ENCODE measurements at places on chromosomes 3 and 15.

- DNase-seq = no peak
These were observed 141.6 kb downstream of the DNAJB8 start for GRCh38 chr3:128324911-128325592.

DNA sequence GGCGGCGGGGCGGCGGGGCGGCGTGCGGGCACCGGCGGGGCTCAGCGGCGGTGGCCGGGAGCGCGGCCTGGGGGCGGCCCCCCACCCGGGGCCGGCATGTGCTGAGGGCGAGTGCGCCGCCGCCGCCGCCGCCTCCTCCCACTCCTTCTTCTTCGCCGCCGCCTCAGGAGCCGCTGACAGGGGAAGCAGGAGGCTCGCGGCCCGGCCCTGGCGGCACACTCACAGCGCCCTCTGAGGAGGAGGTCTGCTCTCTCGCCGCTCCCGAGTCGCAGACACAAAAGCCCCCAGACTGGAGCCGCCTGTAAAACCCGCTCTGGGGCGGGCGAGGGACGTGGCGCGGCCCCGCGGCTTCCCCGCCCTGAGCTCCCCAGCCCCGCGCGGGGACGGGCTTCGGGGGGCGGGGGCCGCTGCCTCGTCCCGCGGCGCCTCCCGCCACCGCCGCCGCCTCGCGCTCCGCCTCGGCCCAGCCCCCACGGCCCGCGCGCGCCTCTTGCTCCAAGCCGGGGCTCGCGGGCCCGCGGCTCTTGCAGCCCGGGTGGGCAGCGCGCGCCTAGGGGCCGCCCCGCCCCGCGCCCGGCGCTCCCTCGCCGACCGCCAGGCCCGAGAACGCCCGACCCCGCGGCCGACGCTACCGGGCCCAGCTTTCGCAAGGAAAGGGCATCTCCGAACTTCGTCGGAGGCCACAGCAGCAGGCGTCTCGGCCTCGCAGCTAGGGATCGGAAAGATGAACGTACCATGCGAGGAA, at the start of gene PYGO1:
TSS of gene PYGO1 (minus strand) at position 276 of the 745 bp plus-strand sequence. CDS start 462 bp downstream, outside the sequence.
- peak; percentile 54 for DNase-seq

- peak; percentile 6 for DNase-seq
These were observed 693 bp downstream of the CD200 start for GRCh38 chr3:112333381-112334317.

- DNase-seq = no peak
These were observed 22.6 kb downstream of the HAPLN3 start for GRCh38 chr15:88872706-88873105.

- no peak for DNase-seq
These were observed 30.2 kb downstream of the PPP2R3A start for GRCh38 chr3:135995766-135996165.

DNA sequence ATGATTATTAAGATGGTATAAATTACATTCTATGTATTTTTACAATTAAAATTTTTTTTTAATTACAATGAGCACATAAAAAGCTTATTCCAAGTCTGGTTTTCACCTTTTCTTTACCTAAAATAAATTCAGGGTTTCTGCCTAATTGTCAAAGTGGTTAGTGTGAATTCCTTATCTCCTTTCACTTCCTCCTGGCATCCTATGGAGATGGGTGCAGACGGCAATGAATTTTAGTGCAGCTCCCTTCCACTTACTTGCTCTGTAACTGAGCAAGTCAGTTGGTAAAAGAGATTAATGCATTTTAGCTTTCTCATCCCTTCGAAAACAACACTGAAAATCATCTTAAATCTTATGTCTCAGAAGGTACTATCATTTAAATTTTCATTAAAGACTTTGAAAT, 13.1 kb downstream of the HDGFL3 start:
- DNase-seq = no peak

GRCh38 chr3:62249855-62250543, 123.4 kb downstream of the FEZF2 start:
- no peak for DNase-seq

GRCh38 chr15:48682942-48683651, 37.6 kb upstream of the FBN1 start:
- no peak for DNase-seq

- DNase-seq = peak; percentile 27
These were observed 113.5 kb upstream of the LRRN1 start for GRCh38 chr3:3685721-3686120.

DNA sequence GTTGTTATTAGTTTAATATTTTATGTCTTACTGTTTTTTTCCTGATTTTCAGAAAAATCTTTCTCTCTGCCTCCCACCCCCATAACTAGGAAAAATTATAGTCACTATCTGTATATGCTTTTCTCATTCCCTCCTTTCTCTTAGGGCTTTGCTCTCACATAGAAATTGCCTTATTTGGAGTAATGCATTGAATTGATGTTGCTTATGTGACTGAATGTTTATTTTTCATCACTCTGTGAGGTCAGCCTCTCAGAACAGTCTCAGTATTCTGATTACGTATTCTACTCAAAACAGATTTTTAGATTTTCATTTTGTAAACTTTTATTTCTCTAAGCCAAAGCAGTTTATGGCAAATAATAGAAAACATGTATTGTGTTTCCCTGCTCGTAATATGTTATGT, 121.0 kb downstream of the SLMAP start:
- no peak for DNase-seq

- DNase-seq = no peak
These were observed 40.5 kb downstream of the HDC start for GRCh38 chr15:50225057-50225456.
